ENCODE measurements at places on chromosomes 11 and 22. TPM values are rescaled to one million over a fixed set of nuclear protein-coding genes. Genes with fewer than 3 reads are reported as not detected.

DNA sequence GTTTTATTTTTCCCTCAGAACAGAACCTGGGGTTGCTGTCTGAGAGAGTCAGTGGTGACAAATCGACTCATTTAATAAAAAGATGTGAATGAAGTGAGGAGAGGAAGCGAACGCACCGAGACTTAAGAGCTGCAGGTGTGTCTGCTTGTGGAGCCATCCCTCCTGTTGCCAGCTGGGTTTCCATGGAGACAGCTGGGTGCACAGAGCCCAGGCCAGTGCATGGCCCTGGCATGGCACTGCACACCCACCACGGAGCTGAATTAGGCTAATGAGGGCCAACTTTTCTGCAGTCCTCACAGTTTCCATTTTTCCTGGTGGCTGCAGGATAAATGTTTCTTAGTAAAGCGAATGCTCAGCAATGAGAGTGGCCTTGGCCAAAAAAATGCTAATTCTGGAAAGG, 750.2 kb downstream of the OPCML start:
- no peak for DNase-seq

- no peak for DNase-seq
Observed at GRCh38 chr11:119100246-119100970, 1.2 kb downstream of the DPAGT1 start.

- DNase-seq, result no peak
Observed at GRCh38 chr11:120527111-120527761, 15.7 kb downstream of the GRIK4 start.

GRCh38 chr11:22454461-22455090, 116.4 kb downstream of the SLC17A6 start:
- no peak for DNase-seq

- DNase-seq, result no peak
Observed at GRCh38 chr11:94550513-94550912, 6.8 kb downstream of the FUT4 start.

- DNase-seq, result no peak
Observed at GRCh38 chr22:35746248-35746647, 28.6 kb downstream of the APOL5 start.

GRCh38 chr11:134503100-134503499, 91.1 kb upstream of the B3GAT1 start:
- DNase-seq, result no peak

DNA sequence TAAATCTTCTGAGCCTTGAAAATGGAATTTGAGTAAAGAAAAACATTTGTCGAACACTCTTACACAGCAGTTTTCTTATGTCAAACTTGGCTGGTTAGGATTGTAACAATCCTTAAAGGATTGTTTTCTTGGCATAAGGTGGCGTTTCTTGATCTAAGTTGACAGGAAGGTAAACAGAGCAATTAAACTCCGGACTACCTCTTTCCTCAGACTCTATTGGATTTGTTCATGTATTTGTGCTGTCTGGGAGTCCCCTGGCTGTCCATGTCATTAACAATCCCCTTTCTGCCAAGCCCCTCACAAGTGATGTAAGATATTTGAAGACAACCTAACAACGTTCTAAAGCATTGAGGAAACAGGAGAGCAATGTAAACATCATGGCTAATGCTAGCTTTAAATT, 222.5 kb upstream of the SNX19 start:
- DNase-seq, result peak; percentile 3

GRCh38 chr22:46770726-46771125, 8.3 kb downstream of the TBC1D22A start:
- no peak for DNase-seq

- no peak for DNase-seq
Observed at GRCh38 chr22:29702000-29702930, 17.5 kb upstream of the CABP7 start.

DNA sequence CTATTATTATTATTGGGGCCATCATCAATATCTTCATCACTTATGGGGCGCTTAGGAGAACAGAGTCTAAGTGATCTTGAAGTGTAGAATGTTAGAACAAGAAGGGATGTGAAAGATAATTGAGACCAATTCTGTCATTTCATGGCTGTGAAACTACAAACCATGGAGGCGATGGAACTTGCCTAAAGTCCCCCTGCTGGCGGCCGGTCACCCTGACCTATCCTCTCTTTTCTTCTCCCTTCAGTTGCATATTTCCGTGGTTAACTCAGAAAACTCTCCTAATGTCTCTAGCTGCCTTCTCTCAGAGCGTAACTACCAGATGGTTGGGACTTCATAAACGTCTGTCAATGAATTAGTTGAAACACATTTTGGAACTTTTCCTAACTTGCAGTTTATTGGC, 6.6 kb upstream of the OR4B1 start:
- DNase-seq, result no peak

GRCh38 chr11:90252053-90252452, 29.2 kb upstream of the CHORDC1 start:
- no peak for DNase-seq

GRCh38 chr11:88704485-88704884, 361.3 kb downstream of the GRM5 start:
- no peak for DNase-seq

DNA sequence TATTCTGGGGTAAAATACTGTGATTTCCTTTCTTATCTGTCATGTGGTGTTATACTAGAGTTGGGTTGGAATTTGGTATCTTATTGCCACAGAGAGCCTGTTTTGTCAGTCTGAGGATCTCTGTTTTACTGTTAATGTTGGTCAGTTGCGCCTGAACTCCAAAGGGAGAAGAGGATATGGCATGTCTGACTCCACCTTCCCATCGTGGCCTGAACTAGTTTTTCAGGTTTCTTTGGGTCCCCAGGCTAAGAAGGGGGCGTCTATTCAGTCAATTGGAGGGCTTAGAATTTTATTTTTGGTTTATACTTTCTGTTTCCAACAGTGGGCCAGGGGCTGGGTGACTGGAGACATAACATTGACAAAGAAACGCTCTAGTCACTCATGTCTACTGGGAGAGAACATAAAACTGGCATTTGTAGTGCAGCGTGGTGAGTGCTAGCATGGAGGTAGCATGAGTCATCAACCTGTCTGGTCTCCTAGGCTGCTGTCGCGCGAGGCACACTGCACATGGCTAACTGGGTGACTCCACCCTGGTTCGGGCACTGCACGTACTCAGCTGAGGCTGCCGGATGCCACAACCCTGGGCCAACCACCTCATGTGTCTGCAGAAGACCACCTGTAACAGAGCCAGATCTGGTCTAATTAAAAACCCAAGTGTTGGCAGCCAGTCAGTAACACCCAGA, 120.1 kb upstream of the OR9Q1 start:
- DNase-seq, result no peak

DNA sequence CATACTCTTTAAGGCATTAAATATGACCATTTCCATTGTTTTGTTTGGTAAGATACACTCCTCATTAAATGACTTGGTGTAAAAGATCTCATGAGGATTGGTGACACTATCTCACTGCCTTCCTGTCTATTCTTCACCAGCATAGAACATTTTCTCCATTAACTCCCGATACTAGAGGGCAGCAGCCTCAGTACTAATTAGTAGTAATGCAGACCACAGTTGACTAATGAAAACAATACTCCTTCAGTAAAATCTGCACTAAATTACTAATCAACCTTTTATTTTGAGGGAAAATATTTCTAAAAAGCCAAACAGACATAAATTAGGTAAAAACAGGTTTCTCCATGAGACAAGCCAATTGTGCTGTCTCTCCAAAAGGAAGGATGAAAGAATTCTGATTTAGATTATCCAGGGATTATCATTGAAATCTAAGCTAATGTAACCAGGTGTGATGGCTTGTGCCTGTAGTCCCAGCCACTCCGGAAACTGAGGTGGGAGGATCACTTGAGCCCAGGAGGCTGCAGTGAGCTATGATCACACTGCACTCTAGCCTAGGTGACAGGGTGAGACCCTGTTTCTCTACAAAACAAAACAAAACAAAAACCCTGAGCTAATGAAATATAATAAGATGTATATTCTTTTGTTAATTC, 9.4 kb downstream of the PGM2L1 start:
- DNase-seq, result peak; percentile 47

- no peak for DNase-seq
Observed at GRCh38 chr11:69726481-69726880, 22.7 kb upstream of the FGF19 start.

GRCh38 chr22:24707470-24707801, 67.1 kb downstream of the PIWIL3 start:
- no peak for DNase-seq

DNA sequence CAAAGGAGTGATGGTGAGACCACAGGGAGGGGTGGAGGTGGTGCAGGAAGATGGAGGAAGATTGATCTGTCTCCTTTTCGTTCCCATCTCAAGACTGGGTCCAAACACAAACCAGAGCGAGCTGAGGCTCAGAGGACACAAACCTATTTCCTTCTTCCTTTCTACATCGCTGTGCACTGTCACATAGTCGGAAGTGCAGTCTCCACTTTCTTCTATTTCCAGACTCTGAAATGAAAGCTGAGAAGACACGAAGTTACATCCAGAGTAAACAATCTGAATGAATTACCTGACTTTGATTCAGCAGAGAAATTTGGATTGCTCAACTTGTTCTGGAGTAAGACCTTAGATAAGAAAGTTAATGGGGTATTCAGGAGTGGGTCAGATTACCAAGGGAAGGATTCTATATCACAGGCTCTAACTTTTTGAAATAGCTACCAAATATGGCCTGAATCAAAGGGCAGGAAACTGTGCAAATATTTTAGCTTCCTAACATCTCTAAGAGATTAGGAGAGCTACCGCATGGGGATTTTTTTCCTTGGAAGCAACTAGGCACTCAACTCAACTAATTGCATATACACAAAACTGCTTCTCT, 14.4 kb downstream of the OVCH2 start:
- no peak for DNase-seq

- DNase-seq, result no peak
Observed at GRCh38 chr11:2295971-2296912, 5.5 kb downstream of the C11orf21 start.

GRCh38 chr22:22446517-22446916, 62.0 kb downstream of the ZNF280B start:
- DNase-seq, result no peak

DNA sequence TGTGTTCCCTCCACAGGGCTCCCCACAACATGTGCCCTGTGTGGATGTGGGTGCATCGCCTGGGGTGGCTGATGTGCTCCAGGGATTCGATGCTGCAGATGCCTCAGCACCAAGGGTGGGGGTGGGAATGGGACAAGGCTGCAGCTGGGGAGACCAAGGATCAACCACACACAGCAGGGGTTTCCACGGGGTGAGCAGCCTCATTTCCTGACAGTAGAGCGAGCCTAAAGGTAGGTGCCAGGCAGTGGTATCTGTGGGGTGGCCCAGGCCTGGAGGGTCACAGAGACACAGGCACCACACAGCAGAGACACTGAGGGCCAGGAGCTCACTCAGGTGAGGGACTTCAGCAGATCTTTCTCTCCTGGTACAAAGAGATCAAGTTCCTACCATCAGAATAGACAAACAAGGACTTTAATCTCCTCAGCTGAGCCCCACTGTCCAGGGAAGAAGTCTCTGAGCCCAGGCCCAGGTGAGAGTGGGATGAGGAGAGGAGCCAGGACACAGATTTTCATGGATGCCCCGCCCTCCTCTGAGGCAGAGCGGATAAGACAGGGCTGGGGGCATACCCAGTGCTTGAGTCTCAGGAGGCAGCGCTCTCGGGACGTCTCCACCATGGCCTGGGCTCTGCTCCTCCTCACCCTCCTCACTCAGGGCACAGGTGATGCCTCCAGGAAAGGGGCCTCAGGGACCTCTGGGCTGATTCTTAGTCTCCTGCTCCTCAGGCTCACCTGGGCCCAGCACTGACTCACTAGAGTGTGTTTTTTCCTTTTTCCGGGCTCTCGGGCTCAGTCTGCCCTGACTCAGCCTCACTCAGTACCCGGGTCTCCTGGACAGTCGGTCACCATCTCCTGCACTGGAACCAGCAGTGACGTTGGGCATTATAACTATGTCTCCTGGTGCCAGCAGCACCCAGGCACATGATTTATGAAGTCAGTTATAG, 19.7 kb downstream of the GGTLC2 start:
- no peak for DNase-seq

DNA sequence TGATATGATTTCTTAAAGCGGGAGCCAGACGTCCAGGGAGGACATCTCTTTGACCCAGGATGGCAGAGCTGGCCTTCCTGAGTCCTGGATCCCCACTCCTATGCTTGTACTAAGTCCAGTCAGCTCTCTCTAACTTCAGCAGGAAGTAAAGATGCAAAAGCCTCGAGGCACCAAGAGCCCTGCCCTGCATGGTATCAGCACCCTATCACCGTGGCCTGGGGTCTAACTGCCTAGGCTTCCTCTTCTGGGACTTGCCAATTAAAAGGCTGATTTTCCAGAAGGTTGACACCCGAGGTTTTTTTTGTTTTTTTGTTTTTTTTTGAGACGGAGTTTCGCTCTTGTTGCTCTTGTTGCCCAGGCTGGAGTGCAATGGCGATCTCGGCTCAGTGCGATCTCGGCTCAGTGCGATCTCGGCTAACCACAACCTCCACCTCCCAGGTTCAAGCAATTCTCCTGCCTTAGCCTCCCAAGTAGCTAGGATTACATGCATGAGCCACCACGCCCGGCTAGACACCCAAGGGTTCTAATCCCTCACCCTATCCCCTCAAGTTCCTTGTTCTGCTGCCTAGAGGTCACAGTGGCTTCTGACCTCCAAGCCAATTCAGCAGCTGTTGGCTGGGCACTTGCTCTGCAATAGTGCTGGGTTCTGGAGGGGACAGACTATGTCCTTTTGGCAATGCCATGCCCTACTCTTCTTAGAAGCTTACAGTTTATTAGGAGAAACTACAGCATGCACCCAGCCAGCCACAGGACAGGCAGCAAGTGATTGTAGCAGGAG, 50.6 kb upstream of the FTH1 start:
- no peak for DNase-seq

DNA sequence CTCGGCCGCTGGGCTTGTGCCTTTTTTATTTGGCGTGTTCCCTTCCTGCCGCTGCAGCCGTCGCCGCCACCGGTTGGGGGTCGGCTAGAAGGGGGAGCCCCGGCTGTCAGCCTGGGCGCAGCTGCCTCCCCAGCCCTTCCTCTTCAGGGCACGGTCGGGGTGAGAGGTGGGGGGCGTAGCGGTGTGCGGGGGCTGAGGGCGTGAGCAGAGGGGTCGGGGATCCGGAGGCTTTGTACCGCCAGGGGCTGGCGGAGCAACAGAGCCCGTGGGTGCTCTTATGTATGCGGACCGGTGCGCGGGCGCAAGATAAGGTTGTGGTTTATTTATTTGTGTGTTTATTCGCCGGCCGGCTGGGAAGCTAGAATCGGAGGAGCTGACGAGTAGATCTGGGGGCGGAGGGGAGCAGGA, 477 bp downstream of the ZBTB16 start:
- DNase-seq, result peak; percentile 32

Gene DDB1
- polyA plus RNA-seq, result 194 TPM

Gene SPINDOC
- 37.0 TPM for polyA plus RNA-seq

Gene UCP2
- 36.4 TPM for polyA plus RNA-seq

Gene MS4A3
- 2.3 TPM for polyA plus RNA-seq

Gene DCHS1
- 27.5 TPM for polyA plus RNA-seq

Gene DEFB131B
- polyA plus RNA-seq, result 3.6 TPM

Gene DYNC2H1
- polyA plus RNA-seq, result 36.5 TPM

Gene MMP13
- not detected for polyA plus RNA-seq

Gene OR52L1
- not detected for polyA plus RNA-seq

Gene PDGFB
- 21.8 TPM for polyA plus RNA-seq

Gene INPP5J
- polyA plus RNA-seq, result 3.4 TPM

Gene LDLRAD3
- polyA plus RNA-seq, result 15.8 TPM

Gene DSCAML1
- polyA plus RNA-seq, result 1.1 TPM

Gene KCNJ1
- not detected for polyA plus RNA-seq

All from right lung (tissue), 10 donors.